AML-193 (cell line): ENCODE measurements at places on chromosomes 6 and 20.

DNA sequence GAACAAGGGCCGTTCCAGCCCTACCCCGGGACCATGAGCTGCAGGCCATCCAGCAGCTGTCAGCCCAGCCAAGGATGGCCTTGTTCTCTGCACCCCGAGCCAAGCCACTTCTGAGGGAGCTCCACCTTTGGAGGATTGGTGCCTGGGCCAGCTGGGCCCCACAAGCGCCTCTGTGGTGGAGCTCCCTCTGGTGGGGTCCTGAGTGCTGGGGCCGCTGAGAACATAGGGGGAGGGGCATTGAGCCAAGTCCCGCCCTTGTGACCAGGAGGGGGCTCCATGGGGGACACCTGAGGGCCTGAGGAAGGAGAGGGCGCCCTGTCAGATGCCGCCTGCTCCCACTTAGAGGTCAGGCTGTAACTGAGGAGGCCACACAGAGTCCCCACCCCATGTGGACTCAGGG is 43.2 kb downstream of the YTHDF1 start:
- DNase-seq, result no peak

DNA sequence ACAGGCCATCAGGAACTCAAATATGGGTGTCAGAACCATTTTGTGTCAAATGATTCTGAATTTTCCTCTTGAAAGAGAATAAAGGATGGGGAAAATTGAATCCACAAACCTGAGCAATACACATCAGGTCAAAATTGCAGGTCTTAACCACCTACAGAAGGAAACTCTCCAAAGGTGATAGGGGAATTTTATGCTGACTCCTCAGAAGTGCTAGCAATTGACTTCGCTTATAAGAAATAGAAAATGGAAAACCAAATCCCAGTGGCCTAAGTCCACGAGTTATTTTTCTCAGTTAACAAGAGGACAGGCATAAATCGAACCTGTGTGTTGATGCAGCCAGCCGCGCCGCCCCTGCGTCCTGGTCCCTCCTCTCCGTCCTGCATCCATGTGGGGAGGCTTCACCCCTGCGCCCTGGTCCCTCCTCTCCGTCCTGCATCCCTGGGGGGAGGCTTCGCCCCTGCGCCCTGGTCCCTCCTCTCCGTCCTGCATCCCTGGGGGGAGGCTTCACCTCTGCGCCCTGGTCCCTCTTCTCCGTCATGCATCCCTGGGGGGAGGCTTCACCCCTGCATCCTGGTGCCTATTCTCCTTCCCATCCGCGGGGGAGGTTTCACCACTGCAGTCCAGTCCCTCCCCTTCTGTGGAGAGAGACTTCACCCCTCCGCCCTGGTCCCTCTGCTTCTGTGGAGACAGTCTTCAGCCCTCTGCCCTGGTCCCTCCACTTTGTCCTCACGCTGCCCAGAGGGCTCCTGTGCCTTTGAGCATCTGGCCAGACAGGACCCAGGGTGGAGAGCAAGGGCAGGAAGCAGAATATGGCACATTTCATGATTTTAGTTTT is 230.3 kb downstream of the SMOC2 start:
- no peak for DNase-seq

DNA sequence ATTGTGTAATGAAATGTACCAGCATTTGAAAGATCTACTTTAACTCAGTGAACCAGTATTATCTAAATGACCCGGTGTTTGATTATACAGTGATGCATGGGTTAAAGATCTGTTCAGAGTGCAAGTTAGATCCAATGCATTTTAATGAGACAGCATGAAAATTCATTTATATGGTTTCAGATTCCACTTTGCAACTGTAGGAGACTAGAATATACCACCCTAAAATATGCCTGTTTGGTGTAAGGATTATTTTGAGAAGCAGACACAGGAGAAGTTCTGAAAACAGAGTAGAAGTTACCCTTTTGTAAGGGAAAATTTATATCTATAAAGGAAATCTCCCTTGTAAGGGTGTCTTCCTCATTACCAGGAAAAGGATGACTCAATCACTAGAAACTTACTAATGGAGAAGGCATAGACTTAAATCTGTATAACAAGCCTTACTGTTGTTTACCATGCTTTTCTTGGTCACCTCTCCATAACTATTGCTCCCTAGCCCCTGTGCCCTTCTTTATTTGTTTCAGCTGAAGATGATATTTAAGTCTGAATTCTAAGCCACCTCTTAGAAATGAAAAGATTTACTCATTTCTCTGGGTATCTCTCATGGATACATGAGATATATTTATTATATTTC is 105.4 kb downstream of the NCOA3 start:
- DNase-seq, result peak; percentile 21

DNA sequence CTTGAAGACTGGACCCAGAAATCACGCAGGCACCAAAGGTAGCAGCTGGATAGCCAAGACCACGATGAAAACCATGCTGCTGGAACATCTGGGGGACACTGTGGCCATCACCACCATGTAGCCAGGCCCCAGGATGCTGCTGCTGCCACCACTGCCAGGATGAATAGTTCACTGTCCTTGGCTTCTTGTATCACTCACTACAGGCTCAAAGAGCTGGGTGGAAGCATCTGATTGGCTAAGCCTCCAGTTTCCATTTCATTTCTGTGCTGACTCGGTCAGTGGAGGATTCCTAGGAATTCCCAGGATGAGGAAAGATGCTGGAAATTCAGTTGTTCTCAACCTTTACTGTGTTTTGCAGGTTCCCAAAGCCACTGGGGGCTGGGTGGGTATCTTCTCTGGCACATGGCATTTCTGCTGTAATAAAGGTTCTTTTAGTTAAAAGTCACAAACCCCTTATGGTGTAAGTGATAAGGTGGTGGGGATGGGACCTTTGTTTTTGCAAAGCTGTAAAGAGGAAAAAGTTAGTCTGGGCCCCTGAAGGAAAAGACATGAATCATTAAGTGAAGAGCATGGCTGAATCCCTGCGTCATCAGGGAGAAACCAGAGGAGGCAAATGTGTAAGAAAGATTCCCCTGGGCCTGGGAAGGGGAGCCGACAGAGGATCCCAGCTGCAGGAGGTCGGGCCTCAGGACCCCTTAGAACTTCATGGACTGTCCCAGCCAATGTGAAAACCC is 75.6 kb upstream of the RNF24 start:
- no peak for DNase-seq

GRCh38 chr6:137161949-137162348 is 11.5 kb downstream of the IL22RA2 start:
- no peak for DNase-seq

DNA sequence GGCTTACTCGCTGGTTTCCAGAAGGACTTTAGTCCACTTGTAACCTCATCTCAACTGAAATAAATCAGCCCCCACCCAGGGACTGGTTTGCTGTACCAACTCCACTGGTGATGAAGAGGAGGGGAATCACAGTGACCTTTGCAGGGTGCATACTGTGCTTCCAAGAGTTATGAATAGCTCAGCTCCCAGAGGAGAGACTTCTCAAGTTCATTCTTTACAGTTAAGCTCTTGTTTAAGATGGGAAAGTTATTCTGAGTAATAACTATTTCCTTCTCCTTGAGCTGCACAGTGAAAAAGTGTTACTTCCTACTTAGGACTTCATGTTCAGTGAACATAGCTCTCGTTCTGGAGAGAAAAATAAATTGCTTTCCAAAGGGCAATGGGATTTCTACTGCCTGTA is 166.5 kb upstream of the ECI2 start:
- DNase-seq, result no peak

DNA sequence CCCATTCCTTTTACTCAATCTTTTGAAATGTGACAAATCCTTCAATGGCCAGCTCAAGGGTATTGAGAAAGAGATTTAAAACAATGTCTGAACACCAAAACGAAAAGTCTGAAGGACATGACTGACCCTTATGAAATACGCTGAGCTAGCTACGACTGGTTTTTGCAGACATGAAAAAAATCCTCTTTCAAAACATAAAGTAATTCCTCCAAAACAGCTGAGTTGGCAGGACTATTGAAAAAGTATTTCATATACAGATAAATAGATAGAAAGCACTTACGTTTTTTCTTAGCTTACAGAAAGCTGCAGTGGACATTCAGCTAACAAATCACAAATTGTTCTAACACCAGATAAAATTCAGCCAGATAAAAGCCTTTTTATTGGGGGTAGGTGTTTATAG is 702.7 kb upstream of the AGPAT4 start:
- no peak for DNase-seq

- DNase-seq, result no peak
These were observed 116.6 kb upstream of the RPS6KA2 start for GRCh38 chr6:166743406-166744222.

DNA sequence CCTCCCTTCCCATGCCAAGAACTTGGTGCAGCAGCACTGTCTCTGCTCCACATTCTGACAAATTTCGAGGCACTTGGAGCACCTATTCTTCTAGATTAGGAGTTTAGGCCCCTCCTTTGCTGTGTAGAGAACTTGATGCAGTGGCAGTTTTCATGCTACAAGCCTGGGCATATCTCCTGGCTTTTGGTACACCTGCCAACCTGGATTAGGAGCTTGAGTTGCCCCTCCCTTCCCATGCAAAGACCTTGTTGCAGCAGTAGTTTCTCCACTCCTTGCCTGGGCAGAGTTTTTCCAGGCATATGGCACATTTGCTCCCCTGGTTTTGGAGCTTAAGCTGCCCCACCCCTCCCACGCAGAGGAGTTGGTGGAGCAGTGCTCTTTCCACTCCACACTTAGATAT is 956.1 kb downstream of the EYS start:
- DNase-seq, result no peak

GRCh38 chr6:33313105-33313708 is 671 bp downstream of the TAPBP start:
- peak; percentile 45 for DNase-seq

- DNase-seq, result peak; percentile 27
These were observed 564.4 kb downstream of the HAO1 start for GRCh38 chr20:7375905-7376304.

DNA sequence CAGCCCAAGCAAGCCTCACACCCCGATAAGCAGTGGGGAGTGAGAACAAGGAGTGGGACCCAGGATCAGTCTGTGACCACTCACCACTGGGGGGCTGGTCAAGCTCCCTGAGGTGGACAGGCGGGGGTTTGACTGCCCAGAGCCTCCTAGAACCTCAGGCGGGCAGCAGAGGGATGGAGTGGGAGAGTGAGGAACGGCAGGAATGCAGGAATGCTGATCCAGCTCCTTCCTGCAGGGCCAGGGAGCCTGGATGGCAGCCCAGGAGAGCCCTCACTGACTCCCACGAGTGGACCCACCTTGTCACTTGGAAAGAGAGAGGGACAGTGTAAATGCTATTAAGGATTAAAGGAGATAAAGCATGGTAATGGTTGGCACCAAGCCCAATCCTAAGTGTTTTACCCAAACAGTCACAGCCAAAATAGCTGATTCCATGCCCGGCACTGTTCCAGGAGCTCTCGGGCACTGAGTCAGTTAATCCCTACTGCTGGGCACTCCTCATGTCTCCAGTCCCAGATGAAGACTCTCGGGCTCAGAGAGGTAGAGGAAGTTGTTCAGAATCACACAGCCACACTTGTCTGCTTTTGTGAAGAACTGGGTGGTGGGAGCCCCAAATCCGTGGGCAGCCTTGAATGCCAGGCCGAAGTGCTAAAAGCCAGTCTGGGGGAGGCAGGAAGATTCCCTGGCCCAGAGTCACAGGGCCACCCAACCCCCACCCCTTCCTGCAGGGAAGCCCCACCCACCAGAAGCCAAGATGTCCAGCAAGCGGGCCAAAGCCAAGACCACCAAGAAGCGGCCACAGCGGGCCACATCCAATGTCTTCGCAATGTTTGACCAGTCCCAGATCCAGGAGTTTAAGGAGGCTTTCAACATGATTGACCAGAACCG is 3.1 kb downstream of the MYL9 start:
- no peak for DNase-seq
